ENCODE measurements at places on chromosomes 7 and 10.
A peak's percentile ranks its signal among the peaks of the same experiment; 100 is the strongest.

DNA sequence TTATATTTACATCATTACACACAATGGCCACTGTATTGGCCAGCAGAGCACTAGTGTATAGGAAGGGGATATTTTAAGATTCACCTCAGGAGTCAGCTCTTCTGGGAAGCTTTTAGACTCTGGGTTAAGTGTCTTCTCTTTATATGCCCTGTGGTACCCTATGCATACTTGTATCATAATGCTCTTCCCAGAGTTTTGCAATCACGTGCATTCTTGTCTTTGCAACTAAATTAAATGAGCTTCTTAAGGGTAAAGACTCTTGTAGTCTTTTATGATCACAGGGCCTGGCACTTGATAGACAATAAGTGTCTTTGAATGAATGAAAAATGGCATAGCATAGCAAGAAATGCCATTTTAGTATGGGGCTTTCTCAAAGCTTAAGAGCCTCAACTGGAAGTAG is 35.4 kb upstream of the ARMS2 start:
- no peak overlapping the region for H3K4me3 ChIP-seq
- peaks cover 4% of the 10 kb centered on the region for H3K36me3 ChIP-seq
- H3K27ac ChIP-seq, result no peak overlapping the region
- DNase-seq, result no peak

DNA sequence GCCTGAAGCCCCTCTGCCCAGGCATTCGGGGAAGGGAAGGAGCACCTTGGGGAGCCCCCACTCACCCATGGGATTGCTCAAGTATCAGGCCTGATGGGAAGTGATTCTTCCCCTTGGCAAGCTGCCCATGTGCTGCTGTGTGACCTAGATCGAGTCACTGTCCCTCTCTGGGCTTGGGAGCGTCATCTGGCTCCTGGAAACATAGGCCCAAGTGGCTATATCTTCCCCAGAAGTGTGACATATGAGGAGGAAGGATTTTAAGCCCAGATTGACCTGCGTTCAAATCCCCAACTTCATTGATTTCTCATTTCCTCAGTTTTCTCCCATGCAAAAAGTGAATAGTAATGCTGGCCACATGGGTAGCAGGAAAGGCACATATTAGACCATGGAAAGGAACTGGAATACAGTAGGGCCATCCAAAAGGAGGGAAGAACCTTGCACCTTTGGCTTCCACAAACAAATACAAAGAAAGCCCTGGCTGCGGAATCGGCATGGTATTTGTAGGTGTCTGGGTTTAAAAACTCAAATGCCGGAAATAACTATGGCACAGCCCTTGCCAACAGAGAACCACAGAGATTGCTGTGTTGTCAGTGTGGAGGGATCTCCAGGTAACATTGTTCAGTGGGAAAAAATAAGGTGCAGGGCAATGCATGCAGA is 169.5 kb upstream of the ZMIZ1 start:
- no peak for DNase-seq
- H3K4me3 ChIP-seq, result no peak overlapping the region
- no peaks in the 10 kb centered on the region for H3K4me1 ChIP-seq
- H3K27me3 ChIP-seq, result no peaks in the 10 kb centered on the region
- no peaks in the 10 kb centered on the region for H3K36me3 ChIP-seq

GRCh38 chr10:123890756-123891143 is 857 bp downstream of the CPXM2 start:
- no peak overlapping the region for H3K4me3 ChIP-seq
- peaks cover 2% of the 10 kb centered on the region for H3K4me1 ChIP-seq
- DNase-seq, result no peak
- H3K27ac ChIP-seq, result no peak overlapping the region
- H3K36me3 ChIP-seq, result no peaks in the 10 kb centered on the region

- no peak overlapping the region for H3K4me3 ChIP-seq
- no peak overlapping the region for H3K27ac ChIP-seq
- H3K27me3 ChIP-seq, result no peaks in the 10 kb centered on the region
- peak; percentile 12 for DNase-seq
- H3K4me1 ChIP-seq, result no peaks in the 10 kb centered on the region
Observed at GRCh38 chr10:128178302-128178958, 52.2 kb upstream of the MKI67 start.

GRCh38 chr10:51090190-51090589 is 15.9 kb downstream of the PRKG1 start:
- H3K27me3 ChIP-seq, result no peaks in the 10 kb centered on the region
- no peak overlapping the region for H3K27ac ChIP-seq
- no peak overlapping the region for H3K4me3 ChIP-seq
- no peaks in the 10 kb centered on the region for H3K36me3 ChIP-seq
- DNase-seq, result no peak
- no peaks in the 10 kb centered on the region for H3K4me1 ChIP-seq

- no peak overlapping the region for H3K4me3 ChIP-seq
- peaks cover 4% of the 10 kb centered on the region for H3K36me3 ChIP-seq
- peak overlapping the region; percentile 81 for H3K27ac ChIP-seq
- H3K4me1 ChIP-seq, result peaks cover 10% of the 10 kb centered on the region
Observed at GRCh38 chr7:66237906-66238772, 33.0 kb downstream of the TPST1 start.

DNA sequence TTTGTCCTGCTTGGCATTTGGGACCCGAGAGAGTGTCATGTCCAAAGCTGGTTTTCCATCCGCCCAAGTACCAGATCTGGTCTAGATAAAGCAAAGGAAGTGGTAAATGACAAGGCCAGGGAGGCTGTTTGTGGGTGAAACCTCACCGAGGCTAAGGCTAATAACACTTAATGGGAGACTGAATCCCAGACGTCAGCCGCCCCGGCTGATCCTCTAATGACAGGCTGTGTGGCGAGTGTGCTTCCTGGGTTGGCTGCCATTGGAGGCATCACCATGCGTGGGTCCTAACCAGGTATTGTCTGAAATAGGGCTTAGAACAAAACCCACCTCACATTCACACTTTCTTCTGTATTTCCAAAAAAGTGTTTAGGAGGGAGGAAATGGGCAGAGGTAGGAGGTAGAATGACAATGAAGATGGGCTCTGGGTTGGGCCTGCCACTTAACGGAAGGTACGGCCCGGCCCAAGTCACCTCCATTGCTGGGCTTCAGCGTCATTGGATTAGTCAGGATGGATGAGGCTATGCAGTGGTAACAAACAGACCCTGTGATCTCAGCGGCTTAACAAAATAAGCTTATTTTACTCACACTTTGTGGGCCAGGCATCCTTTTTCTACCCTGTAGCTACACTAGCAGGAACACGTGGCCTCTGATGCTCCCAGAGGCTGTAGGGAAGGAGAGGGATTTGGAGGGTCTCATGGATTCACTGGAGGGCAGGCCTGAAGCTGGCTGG is 59.7 kb downstream of the PROSER2 start:
- DNase-seq, result no peak
- H3K4me1 ChIP-seq, result peaks cover 24% of the 10 kb centered on the region
- no peak overlapping the region for H3K4me3 ChIP-seq

- H3K36me3 ChIP-seq, result no peaks in the 10 kb centered on the region
- H3K27me3 ChIP-seq, result no peaks in the 10 kb centered on the region
- H3K4me1 ChIP-seq, result no peaks in the 10 kb centered on the region
- DNase-seq, result no peak
- H3K27ac ChIP-seq, result no peak overlapping the region
Observed at GRCh38 chr7:148105853-148106252, 484.7 kb upstream of the C7orf33 start.

Data from trophoblast cell (in vitro differentiated cells and primary cell).